ENCODE measurements at places on chromosomes 2 and 18.
A peak's percentile ranks its signal among the peaks of the same experiment; 100 is the strongest.

DNA sequence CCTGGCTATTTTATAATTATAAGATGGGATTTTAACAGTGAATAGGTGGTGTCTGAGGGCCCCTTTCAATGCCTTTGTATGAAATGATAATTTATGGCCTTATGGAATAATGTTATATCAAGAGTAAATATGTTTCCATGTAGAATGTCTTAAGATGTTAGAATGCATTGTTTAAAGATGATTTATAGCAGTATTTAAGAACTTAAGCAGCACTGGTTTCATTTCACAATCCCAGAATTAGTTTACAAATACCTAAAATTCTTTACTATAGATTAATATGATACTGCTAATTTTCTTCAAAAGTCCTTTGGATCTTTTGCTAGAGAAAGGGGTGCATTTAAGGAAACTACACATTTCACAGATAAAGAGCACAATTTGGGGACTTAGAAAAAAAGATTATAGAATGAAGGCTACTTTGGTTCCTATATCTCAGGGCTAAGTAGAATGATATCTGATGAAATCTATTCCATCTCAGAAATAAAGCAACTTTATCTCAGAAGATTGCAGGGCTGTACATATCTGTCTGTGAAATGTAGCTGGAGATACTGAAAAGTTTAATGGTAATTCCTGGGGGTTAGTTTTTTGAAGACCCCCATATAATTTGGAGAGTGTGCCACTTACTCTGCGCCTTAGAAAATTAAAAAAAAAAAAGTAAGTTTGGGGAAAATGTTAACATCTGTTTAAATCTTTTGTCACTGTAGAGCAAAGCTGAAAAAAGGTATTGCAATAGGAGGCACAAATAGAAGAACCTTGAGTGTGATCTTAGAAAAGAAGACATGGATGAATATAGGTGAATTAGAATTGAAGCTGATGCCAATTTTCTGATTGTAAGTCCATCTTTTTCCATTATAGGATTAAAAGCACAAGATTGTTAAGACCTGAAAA, 123.4 kb downstream of the GULP1 start:
- DNase-seq, result no peak

- DNase-seq, result no peak
These were observed 164.2 kb downstream of the VAPA start for GRCh38 chr18:10077986-10078385.

DNA sequence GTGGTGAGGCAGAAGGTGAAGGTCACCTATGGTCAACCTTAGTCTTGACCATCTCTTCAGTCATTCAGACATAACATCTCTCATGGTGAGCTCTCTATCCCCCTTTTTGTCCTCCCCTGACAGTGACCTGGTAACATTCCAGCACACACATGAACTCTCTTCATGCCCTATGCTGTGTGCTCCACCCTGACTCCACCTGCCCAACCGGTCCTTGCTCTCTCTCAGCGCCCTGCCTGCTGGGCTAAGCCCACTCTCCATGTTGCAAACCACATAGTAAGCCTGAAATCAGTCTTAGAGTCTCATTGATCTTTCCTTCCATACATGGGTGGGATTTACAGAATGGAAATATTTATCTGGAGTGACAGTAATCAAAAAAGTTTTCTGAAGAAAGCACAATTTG, 52.8 kb downstream of the MARCO start:
- DNase-seq, result no peak

DNA sequence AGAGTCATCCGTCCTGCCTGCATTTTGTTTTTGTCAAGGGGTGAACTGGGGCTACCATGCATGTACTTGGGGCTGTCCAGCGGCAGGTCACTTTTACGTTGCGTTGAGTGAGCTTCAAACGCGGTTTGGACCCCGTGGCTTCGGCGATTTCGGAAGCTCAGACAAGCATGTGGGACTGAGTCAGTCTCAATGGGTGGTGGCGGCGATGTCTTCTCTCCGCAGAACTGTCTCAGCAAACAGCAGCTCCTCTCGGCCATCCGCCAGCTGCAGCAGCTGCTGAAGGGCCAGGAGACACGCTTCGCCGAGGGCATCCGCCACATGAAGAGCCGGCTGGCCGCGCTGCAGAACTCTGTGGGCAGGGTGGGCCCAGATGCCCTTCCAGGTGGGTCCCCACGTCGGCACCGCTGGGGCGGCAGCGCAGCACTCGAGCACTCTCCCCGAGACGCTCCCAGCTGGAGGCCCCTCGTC, 21.3 kb downstream of the FBLN7 start:
- no peak for DNase-seq

DNA sequence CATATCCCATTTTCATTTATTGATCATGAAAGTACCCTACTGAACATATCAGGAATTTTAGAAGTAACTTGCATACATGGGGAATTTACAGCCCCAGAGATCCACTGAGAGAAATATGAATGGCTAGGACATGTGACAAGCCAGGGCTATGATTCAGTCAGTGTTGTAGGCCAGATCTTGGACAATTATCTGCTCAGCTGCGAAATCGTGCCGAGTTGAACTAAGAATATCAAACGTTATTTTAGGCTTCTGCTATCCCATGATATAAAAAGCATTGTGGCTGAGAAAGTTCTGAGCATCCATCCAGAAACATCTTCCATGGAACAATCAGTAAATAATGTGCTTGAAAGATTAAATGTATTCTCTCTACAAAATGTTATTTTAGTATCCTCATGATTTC, 85.7 kb upstream of the UNC80 start:
- DNase-seq, result peak; percentile 40

All from cerebellum (tissue), 4 donors.